GM12878 (cell line): ENCODE measurements at places on chromosomes 4 and X. TPM values are rescaled to one million over a fixed set of nuclear protein-coding genes. Genes with fewer than 3 reads are reported as not detected.

DNA sequence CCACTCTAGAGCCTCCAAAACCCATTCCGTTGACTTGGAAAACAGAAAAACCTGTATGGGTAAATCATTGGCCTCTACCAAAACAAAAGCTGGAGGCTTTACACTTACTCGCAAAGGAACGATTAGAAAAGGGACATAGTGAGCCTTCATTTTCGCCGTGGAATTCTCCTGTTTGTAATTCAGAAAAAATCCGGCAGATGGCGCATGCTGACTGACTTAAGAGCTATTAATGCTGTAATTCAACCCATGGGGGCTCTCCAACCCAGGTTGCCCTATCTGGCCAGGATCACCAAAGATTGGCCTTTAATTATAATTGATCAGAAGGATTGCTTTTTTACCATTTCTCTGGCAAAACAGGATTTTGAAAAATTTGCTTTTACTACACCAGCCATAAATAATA is 60.8 kb downstream of the ZNF732 start:
- peak; percentile 11 for DNase-seq
- H3K36me3 ChIP-seq = no peaks in the 10 kb centered on the region
- H3K4me3 ChIP-seq = no peak overlapping the region
- no peaks in the 10 kb centered on the region for H3K4me1 ChIP-seq
- no peaks in the 10 kb centered on the region for H3K27me3 ChIP-seq
- no peak overlapping the region for H3K27ac ChIP-seq

Gene COX18
- 22.0 and 24.5 TPM in 2 replicates for total RNA-seq

DNA sequence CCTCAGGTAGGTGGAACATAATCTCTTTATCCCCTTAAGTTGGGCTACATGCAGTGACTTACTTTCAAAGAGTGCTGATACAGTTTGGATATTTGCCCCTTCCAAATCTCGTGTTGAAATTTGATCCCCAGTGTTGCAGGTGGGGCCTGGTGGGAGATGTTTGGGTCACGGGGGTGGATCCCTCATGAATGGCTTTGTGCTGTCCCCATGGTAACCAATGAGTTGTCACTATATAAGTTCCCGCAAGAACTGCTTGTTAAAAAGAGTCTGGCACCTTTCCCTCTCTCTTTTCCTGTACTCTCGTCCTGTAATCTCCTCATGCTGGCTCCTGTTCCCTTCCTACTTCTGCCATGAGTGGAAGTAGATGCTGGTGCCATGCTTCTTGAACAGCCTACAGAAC is 71.3 kb downstream of the GLRA3 start:
- no peak overlapping the region for H3K4me3 ChIP-seq
- no peak overlapping the region for H3K27ac ChIP-seq
- no peaks in the 10 kb centered on the region for H3K4me1 ChIP-seq
- H3K27me3 ChIP-seq = no peaks in the 10 kb centered on the region
- DNase-seq = no peak

DNA sequence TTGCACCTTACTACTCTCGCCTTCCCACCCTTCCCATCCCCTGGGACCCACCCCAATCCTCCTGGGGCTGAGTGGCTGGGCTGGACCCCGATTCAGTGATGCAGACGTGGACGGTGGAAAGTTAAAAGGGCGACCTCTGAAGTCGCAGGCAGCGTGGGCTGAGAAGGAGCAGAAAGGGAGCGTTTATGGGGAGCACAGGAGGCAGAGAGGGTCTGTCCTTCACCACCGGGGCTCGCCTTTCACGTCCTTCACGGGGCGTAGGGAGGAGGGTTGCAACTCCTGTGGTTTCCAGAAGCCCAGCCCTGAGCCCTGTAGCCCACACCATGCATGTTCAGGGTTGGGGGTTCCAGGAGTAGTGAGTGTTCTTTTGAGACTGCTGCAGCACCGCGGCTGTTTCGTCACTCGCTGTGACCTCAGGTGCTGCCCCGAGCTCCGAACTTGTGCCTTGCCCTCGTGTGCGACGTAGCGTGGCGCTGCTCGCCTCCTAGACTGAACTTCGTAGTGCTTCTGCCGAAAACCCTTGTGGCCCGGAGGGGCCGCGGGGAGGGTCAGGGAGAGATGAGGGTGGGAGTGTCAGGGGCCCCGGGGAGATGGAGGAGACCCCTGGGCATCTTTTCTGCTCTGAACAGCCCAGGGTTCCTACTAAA is 1.6 kb downstream of the NHS start:
- no peak for DNase-seq
- H3K4me3 ChIP-seq = no peak overlapping the region
- no peaks in the 10 kb centered on the region for H3K4me1 ChIP-seq
- no peaks in the 10 kb centered on the region for H3K36me3 ChIP-seq

Gene FHIP1A
- 0.28 and 0.40 TPM in 2 replicates for total RNA-seq

Gene PRMT9
- 7.2 TPM in 2 replicates for total RNA-seq

DNA sequence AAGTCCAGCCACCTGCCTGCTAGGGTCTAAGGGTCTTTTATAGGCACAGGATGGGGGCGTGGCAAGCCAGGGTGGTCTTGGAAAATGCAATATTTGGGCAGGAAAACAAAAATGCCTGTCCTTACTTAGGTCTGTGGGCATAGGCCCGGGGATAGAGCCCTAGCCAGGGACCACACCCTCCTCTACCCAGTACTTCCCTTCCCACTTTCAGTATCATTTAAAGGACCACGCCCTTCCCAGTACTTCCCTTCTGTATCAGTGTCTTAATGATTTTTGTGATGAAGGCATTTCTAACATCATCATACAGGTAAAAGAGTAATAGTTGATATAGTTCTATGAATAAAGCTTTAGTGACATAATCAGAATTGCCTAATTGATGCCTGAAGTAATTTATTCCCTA is 11.4 kb downstream of the BANK1 start:
- H3K27ac ChIP-seq = no peak overlapping the region
- no peak overlapping the region for H3K4me3 ChIP-seq
- DNase-seq = no peak
- no peaks in the 10 kb centered on the region for H3K27me3 ChIP-seq
